ENCODE measurements at places on chromosomes 13 and 19.

DNA sequence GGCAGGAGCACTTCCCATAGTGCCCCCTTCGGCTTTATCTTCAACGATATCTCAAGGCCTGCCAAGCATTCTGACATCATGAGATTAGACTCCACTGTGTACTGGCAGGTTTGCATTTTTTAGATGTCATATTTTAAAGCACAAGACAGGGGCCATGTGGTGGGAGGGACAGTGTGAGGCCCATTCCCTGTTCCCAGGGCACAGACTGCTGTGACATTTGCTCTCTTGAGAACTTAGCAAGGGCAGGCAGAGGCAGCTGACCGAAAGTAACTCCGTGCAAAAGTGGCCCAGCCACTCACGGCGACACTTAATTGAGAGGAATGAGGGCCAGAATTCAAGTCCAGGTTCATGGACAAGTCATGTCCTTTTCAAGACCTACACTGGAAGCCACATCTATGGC is 201.8 kb downstream of the COL4A1 start:
- DNase-seq, result no peak

DNA sequence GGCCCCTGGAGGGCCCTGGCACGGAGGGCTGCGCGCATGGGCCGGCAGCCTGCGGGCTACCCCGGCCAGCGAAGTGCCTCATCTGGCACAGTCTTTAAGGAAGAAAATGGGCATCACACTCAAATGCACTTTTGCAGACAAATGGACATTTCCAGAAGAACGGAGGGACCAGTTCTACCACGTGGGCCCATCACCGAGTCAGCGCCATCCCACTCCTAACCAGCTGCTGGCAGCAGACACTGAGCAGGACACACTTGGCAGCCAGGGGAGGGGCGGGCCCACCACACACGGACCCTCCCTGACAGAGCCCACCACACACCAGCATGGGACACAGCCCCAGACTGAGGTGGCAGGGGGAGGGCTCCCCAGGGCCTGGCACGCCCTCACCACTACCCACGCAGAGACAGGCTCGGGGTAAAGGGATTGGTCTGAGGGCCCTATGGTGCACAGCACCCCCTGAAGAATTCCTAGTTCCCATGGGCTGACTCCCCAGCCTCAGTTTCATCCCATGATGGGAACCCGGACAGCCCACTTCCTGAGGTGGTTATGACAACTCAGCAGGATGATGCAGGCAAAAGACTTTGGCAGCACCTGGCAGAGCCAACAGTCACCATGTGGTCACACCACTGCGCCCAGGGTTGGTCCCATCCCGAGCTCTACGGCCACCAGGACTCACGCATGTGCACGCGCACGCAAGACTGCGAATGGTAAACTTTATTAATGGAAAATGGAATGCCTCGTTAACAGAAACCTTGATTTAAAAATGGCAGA is 18.7 kb upstream of the TINCR start:
- no peak for DNase-seq

DNA sequence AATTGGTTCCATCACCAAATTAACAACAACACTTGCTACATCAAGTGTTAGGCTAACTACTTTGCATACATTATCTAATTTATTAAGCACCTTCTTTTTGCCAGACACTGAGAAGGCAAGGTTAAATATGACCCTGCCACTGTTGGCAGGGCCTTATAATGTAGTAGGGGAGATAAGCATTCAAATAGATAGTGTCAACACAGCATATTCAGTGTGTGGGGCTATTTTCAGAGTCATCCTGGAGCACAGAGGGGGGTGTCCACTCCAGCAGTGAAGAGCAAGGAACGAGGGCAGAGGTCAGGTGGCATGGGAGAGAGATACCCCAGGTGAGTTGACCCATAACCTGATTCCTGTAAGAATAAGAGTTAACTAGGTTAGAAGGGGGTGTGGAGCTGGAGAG is 121.6 kb downstream of the COG6 start:
- no peak for DNase-seq

DNA sequence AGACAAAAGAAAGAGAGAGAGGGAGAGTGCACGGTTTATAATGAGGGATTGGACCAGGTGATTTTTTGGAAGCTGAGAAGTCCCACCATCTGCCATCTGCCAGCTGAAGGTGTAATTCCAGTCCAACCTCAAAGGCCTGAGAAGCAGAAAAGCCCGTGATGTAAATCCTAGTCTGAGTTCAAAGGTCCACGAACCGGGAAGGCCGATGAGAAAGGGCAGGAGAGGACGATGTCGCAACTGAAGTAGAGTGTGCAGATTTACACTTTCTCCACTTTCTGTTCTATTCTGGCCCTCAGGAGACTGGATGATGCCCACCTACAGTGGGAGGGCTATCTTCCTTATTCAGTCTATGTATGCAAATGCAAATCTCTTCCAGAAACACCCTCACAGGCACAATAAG is 500.0 kb downstream of the DIAPH3 start:
- no peak for DNase-seq

GRCh38 chr19:39133431-39134270 is 8.1 kb downstream of the PAK4 start:
- DNase-seq, result no peak

DNA sequence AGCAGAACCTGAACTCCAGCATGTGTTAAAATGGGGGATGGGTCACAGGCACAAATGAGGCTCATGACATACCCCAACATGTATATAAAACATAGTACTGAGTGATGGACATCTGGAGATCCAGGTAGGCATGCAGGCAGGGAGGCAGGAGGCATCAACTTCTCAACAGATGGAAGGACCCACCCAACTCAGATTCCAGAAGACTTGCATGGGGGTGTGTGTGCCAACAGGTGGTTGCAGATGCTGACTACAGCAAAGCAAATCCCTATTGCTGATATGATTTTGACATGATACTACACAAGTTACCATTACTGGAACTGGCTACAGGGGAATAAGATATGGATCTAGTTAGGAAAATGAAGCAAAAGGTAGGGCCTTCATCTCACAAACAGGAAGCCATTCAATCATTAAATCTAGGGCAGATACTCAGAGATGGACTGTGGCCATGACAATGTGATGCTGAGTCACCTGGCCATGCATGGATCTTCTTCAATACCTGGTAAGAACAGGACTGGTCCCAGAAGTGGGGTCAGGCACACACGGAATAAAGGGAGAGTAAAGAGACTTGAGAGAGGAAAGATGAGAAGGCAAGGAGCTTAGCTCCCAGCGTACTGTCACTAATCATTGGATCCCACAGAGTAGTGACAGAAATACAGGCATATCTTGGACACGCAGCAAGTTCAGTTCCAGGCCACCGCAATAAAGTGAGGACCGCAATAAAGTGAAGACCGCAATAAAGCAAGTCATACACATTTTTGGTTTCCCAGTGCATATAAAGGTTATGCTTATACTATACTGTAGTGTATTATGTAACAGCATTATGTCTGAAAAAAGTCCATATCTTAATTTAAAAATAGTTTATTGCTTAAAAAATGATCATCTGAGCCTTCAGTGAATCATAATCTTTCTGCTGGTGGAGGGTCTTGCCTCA is 91.3 kb downstream of the USP12 start:
- DNase-seq, result no peak

DNA sequence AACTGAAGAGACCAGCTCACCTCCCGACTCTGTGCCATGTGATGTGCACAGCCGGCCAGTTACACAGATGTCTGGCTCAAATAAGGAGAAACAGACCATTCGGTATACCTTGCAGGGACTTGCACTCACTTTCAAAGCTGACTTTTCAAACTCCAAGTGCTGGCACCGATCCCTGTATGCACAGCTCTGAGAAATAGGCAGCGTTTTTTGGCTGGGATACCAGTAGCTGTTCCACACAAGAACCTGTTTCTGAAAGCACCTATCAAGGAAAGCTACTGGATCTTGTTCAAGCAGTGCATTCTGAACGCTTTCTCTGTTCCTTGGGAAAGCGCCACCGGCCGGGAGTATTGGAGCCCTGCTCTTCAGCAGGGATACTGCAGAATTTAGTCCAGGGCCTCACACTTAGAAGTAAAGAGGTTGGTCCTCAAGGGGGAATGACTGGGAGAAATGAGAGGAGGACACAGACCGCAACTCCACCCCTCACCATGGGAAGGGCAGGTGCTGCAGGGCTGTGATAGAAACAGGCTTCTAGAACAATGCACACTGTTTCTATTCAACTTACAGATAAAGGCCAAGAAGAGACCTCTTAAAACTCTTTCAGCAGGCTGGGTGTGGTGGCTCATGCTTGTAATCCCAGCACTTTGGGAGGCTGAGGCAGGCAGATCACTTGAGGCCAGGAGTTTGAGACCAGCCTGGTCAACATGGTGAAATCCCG is 53.6 kb upstream of the PABPC3 start:
- DNase-seq, result no peak

DNA sequence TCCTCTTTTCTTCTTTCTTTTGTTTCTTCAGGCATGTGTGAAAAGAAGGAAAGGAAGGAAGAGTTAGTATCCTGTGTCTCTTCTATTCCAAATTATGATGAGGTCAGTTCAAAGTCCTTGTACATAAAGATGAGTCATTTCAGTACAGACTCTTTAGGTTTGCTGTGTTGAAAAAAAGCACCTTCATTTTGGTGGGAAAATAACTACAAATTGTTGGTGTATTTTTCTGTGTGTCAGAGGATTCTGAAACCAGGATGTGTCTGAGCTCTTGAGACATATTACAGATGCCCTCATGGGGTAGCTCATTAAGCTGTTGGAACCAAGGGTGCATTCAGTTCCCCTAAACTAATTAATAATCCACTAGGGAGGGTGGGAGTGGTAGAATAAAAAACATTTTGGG is 5.8 kb upstream of the HSPH1 start:
- DNase-seq, result no peak

GRCh38 chr13:53545340-53545941 is 516.8 kb downstream of the OLFM4 start:
- no peak for DNase-seq

DNA sequence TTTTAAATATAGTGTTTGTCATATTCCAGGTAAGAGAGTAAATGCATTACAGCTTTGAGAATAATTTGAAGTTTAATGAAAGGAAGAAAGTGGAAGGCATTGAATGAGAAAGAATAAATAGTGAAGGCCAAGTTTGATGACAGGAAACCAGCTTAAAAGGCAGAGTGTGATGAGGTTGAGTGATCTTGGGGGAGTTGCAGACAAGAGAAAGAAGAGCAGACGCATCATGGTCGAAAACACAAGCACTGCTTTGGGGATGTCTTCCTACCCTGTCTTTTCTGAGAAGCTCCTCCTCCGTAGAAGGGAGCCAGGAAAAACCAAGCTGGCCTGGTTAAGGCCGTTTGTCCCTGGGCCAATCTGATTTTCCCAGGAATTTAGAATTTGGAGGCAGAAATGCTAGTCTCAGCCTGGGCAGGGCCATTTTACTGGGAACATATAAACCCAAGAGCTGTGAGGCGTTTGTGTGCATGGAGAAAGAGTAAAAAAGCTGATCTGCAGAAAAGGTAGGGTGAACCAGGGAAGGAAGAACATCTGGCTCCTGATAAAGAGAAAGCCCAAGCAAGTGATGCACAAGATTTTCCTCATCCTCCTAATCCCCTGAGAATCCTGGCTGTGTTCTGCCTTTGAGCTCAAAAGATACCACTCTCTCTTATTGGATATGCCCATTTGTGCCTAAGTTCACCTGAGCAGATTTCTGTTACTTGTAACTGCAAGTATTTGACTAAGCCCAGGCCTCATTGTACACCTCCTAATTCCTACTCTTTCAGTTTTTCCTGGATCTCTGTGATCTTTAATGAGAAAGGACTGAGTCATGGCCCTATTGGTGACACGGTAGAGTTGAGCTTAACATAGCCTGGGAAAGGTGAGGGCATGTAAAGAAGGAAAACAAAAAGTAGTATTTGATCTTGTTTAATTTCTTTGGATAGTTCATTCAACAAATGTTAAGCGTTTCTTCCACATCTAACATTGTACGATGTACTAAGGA is 80.0 kb downstream of the WDFY2 start:
- no peak for DNase-seq

DNA sequence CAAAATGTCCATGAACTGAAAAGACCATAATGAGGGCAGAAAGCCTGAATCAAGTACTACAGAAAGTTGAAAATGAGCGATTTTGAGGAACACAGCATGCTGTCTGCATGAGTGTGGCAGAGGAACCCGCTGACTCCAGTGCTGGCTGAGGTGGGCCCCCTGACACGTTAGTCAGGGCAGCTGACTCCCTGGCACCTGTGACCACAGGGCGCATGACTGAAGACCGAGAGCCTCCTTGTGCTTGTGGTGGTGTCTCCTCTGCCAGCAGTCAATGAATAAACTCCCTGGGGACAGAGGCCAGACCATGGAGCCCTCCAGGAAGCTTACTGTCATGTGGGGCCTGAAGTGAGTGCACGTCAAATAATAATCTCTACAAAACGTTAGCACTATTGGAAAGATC is 38.4 kb upstream of the VSTM2B start:
- no peak for DNase-seq

DNA sequence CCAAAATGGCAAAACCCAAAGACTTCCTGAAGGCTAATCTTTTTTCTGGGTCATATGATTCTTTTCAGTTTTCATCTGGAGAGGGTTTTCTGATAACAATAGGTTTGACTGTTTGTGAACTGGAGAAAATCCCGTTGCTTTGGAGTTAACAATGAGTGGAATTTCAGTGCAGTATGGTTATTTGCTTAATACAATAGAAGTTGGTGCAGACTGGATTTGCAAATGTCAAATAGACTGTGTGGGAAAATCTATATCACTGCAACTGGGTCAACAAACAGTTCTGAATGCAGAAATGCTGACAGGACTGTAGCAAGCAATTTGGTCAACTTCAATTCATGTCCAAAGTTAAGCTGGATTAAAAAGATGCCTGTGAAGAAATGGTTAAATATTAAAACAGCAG is 267.5 kb upstream of the ARGLU1 start:
- DNase-seq, result no peak

GRCh38 chr19:13831537-13832467 is 36.6 kb downstream of the ZSWIM4 start:
- no peak for DNase-seq

GRCh38 chr13:78604782-78605611 is 1.6 kb upstream of the POU4F1 start:
- DNase-seq, result no peak

GRCh38 chr19:55444646-55445045 is 1.5 kb upstream of the SHISA7 start:
- DNase-seq, result no peak

DNA sequence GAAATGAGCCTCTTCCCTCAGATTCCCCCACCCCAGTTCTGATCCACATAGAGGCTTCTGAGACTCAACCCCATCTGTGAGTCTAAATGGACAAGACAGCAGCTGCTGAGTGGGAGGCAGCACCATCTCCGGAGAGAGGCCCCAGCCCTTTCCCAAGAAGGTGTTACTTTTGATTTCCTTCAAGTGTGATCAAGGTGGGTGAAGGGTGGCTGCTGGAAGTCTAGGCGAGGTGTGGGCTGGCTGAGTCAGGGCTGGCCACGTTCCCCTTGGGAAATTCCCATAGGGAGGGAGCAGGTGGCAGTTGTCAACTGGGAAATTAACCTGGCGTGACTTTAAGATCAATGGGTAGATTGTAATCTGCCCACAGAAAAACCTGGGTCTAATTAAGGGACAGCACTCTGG is 148.0 kb downstream of the FOXO1 start:
- no peak for DNase-seq

- DNase-seq, result no peak
These were observed 136.1 kb upstream of the IRS2 start for GRCh38 chr13:109922518-109922917.

- no peak for DNase-seq
These were observed 47.9 kb upstream of the MYCBP2 start for GRCh38 chr13:77374786-77375185.

- DNase-seq, result no peak
These were observed 33.3 kb downstream of the MCF2L start for GRCh38 chr13:113002206-113002912.
